ENCODE measurements at places on chromosomes 5 and 9.

DNA sequence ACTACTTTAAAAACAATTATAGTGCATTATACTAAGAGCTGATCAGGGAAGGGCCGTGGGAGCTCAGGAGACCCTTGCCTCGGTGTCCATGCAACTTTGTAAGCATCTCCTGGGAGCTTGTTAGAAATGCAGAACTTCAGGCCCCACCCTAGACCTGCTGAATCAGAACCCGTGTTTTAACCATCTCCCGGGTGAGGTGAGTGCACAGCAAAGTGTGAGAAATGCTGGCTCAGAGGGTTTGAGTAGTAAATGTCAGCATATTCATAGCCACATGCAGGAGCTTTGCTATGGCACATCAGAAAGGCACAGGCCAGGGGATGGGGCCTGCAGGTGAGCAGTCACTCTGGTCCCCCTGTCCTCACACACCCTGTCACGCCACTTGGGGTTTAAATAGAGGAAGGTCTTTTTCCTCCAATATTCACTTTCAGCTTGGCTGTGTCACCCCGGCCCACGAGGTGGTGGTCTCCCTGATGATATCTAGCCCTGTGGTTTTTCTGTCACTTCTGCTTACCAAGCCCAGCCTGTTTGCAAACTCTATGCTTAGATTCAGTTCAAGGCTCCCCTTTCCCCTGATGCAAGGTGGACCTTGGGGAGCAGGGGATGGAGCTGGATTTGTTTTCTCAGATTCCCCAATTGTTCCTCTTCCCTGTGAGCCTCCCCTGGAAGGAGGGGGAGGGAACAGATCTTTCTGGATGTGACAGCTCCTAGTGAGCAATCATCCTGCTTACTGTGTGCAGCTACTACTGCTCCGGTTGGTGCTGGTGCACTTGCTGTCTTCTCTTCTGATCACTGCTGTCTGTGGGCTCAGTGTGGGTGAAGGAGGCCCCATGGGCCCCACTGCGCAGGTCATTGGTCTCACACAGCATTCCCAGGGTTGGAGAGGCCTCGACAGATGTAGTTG lies 51.8 kb upstream of the TGFBR1 start:
- no peak for DNase-seq

- no peak for DNase-seq
Observed at GRCh38 chr5:83498585-83498984, 27.0 kb downstream of the VCAN start.

DNA sequence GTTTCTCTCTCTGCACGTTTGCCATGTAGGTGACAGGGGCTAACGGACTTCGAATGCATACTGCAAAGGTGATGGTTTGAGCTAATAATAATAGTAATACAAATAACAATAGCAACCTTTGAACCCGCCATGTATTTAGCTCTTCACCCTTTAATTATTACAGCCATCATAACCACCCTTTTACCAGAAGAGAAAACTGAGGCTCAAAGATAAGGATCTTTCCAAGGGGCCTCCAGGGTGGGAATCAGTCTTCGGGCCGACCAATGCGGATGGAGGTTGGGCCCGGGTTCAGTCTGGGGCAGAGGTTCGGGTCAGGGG lies 494 bp downstream of the CDKN2AIPNL start:
- DNase-seq, result no peak

GRCh38 chr5:138240650-138241385 lies 27.7 kb upstream of the CDC23 start:
- DNase-seq, result no peak

DNA sequence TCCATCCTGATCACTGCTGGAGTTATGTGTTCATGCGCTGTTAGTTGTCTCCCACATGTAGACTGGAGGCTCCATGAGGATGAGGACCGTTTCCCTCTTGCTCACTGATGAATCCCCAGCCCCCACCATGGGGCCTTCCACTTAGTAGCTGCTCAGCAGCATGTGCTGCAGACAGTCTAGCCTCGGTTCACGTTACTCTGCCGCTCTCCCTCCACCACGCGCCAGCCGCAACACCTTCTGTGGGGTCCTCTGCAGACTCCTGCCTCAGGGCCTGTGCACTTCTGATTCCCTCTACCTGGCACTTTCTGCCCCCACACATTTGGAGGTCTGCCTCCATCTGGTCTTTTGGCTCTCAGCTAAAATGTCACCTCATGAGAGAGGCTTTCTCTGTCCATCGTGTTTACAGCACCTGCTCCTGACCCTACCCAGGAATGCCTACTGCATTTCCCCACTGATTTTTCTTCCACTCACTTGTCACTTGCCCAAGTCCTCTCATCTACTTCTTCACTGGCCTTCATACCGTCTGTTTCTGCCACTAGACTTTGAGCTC lies 36.3 kb downstream of the STK10 start:
- DNase-seq, result no peak

DNA sequence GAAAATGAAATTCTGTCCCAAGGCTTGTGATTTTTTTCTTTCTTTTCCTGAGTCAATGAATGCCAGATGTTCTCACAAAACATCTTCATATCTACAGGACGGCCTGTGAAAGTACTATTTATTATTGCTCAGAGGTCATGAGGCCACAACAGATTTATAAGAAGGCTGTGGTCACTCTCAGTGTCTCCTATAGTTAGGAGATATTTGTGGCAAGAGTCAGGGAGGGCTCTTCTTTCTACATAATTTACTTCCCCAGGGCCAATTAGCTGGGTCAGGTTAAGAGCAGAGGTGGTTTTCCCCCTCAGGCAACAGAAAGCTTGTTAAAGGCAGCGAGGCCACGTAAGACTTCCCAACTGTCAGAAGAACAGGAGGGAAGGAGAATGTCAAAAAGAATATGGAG lies 248.7 kb downstream of the SLIT3 start:
- DNase-seq, result no peak

DNA sequence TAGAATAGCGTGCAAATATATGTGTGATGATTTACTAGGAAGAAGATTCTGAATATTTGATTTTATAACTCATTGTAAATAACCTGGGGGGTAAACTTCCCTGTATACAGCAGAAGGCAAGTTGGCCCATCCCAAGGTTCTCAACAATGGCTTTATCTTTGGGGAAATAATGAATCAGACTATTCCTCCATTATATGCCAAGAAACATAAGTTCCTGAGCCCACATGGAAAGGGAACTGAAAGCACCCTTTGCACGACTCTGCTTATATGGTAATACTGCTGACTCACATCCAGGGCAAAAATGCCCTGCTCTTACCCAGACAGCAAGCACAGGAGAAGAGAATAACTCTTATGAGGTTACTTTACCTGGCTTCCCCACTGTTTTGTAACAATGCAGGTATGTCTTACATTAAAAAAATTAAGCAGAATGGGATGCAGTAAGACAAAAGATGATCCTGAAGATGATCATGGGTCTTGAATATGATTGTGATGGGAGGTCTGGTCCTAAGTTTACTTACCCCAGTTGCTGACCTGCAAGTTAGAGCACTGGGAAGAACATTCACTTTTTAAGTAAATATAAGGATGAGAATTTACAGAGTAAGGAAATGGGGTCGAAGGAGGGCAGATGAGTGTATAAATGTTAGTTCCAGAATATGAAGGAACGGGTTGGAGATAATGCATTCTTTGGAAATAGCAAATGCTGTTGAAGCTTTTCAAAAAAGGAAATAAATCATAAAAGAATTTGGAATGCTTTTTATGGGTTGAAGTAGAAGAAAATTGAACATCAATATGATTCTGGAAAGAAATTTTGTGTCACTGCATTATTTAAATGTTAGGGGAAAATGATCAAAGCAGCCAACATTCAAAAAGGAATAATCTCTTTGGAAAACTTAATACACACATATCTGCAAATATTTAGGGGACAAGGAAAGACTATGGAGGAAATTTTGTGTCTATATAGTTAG lies 428.4 kb upstream of the MPDZ start:
- no peak for DNase-seq

DNA sequence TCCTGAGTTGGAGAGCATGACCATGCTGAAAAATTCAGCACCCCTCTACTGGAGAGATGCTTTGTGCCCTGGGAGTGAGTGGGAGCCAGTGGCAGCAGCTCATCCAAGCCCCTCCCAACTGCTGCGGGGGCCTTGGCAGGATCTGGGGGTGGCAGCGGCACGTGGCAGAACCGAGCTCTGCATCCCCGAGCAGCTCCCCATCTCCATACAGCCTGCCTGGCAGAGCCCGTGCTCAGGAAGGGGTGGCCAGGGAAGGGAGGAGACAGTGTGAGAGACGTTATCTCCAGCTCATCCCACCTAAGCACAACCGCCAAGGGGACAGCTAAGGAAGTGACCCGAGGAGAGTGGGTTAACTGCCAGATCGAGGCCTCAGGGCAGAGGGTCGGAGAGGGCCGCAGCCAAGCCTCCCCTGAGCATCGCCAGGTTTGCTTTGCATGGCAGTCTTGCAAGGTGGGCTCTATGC lies 17.2 kb upstream of the DPM2 start:
- no peak for DNase-seq

GRCh38 chr5:71013575-71013974 lies 11.6 kb downstream of the NAIP start:
- no peak for DNase-seq

GRCh38 chr9:14661421-14662059 lies 31.7 kb downstream of the ZDHHC21 start:
- DNase-seq, result no peak

GRCh38 chr5:36155291-36155690 lies 3.4 kb downstream of the SKP2 start:
- DNase-seq, result no peak

DNA sequence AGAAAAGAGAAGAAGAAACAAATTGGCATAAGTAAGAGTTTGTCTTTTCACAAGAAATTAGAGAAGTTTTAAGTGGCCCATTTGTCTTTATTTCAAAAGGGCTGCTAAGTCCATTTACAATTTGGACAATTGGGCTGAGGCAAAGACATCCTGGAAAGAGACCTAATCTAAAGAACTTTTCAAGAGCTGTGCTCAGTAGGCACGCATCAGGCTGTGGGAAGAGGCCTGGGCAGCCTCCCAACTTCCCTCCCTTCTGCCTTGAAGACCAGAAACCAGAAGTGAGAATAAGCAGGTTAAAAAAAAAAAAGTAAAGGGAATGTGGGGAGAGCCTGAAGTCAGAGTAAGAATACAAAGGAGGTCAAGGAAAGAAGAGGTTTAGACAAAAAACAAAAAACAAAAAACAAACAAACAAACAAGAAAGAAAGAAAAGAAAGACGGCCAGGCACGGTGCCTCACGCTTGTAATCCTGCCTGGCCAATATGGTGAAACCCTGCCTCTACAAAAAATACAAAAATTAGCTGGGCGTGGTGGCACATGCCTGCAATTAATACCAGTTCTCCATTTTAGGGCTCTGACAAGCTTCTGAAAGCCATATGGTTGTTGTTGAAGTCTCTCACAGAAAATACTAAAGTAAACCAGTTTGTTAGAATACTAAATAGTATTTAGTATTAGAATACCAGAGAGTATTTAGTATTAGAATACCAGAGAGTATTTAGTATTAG lies 48.0 kb upstream of the CEP78 start:
- DNase-seq, result no peak

- no peak for DNase-seq
Observed at GRCh38 chr5:24749701-24750100, 104.9 kb upstream of the CDH10 start.

DNA sequence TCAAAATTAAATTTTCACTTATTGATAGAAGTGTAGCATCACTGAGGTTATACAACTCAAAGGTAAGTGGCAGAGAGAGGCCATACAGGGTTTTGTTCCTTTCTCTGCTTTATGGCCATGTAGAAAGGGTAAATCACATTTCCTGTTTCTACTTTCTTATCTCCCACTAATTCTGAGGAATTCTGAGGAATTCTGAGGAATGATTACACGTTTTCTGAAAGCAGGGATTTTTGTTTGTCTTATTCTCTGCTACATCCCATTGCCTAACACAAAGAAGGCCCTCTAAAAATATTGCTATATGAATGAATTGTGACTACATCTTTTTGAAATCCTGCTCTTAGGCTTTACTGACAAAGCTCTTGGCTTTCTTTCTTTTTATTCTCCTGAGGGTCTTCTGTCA lies 516.9 kb upstream of the ZNF608 start:
- DNase-seq, result no peak

DNA sequence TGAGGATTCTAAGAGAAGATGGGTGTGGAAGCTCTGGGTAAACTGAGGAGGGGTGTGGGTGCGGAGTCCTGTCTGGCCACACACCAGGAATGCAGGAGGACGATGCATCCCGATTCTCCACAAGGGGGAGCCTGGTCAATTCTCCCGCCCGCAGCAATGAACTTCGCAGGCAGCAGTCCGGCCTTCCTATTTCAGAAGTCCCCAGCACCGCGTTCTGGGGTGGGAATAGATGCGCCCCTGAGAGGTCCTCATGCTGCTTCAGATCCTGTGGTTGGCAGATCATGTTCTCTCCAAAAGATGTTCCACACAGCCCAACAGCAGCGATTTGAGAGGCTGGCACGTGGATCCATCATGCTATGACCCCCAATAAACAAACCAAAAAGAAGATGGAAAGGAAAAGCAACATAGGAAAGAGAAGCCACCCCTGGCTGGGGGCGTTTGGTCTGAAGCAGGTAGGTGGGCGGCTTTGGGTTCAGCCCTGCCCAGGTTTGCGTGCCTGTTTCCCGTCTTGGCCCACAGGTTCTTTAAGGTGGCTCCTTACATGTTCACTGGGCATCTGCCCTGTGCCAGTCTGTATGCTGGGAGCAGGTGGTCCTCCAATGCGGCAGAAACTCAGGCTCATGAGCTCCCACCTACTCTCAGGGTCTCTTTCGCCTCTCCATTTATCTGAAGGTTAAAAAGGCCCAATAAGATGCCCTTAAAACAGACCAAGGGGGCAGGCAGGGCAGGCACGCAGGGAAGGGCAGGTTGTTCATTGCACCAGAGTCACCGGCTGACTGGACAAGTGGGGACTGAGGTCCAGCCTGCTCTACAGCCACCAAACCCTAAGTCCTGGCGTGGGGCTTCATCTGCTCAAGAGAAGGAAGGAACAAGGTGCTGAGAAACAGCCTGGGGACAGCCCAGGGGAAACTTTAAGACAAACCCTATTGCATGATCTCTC lies 171.6 kb downstream of the PAX5 start:
- DNase-seq, result peak; percentile 44

GRCh38 chr5:77319117-77319804 lies 108.8 kb downstream of the PDE8B start:
- no peak for DNase-seq

DNA sequence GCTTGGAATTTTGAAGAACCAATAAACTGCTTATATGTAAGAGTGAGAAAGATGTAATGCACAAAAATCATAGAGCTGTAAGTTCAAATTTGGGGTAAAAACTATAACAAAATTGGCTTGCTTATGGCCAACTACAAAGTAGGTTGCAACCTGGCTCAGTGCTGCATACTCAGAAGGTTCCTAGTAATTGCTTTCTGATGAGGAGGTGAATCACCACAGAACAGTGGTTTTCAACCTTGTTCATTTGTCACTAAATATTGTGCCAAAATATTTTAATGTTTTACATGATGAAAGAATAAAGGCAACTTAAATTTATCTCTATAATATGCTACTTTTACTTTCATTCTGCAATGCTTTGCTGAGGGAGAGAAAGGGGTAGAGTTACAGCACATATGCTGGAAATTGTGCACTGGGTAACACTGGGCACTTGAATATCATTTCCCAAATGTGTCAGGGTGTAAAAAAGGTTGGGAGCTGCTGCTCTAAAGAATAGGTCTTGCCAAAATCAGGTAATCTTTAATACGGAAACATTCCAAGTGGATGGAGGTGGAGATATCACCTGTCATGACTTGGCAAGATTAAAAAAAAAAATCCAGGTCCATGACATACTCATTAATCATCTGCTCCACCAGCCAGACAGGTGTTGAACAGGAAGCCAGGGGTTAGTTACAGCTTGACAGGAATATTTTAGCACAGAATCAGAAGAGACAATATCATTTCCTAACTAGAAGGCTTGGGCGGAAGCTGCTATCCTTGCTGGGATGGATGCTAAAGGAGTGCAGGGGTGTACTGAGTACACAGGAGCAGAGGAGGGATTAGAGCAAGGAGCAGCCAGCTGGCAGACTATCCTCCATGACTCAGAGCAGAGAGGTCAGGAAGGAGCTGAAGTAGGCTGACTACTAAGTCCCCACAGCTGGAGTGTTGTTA lies 34.6 kb upstream of the CCL21 start:
- DNase-seq, result peak; percentile 89

All from WERI-Rb-1 (cell line).